ENCODE measurements at places on chromosomes 12 and 14.

DNA sequence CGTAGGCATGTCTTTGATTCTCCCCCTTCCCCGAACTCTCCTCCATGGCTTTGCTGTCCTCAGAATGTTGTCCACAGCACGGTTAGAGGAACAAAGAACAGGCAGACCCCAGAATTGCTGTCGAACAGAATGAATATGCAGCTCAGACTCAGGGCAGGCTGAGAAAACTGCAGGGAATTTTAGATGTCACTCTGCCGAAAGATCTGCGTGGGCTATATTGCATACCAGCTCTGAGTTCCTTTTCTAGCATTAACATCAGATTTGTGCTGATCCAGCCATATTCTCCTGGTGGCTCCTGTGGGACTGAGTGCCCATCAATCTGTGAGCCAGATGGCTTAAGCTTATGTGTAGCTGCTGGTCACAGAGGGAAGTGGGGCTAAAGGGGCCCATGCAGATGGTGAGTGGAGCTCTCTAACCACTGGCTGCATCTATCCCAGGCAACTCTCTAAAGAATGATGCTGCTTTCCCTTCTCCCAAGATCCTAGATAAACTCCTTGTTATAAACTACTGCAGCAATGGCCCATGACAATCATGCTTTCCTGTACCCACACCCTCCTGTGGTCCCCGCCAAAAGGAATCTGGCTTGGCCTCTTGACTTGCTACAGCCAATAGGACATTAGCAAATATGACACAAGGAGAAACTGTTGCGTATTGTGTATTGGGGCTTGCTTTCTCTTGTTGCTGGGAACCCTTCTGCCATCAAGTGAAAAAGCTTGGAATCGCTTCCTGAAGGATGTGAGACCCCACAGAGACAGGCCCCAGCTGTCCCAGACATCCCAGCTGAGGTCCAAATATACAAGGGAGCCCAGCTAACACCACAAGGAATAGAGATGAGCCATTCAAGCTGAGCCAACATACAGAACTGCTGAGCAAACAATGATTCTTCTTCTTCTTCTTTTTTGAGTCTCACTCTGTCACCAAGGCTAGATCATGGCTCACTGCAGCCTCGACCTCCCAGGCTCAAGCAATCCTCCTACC lies 101.3 kb downstream of the FOXN3 start:
- DNase-seq = no peak

GRCh38 chr12:27178723-27179399 lies 65.2 kb upstream of the STK38L start:
- DNase-seq = no peak

- no peak for DNase-seq
These were observed at the start of gene CACNA2D4 for GRCh38 chr12:1918081-1918883. TSS of gene CACNA2D4 (minus strand) at chr12:1918652. CDS start at chr12:1918473, 179 bp downstream.

- DNase-seq = peak; percentile 6
These were observed 61.3 kb upstream of the RESF1 start for GRCh38 chr12:31897781-31898503.

- DNase-seq = no peak
These were observed 773.2 kb upstream of the ALG10B start for GRCh38 chr12:37543131-37543965.

- DNase-seq = no peak
These were observed 43.4 kb upstream of the ST8SIA1 start for GRCh38 chr12:22377731-22378496.

GRCh38 chr12:52813885-52814709 lies at the start of gene KRT4:
TSS of gene KRT4 (minus strand) at chr12:52814116. CDS start at chr12:52814058, 58 bp downstream.
- no peak for DNase-seq

DNA sequence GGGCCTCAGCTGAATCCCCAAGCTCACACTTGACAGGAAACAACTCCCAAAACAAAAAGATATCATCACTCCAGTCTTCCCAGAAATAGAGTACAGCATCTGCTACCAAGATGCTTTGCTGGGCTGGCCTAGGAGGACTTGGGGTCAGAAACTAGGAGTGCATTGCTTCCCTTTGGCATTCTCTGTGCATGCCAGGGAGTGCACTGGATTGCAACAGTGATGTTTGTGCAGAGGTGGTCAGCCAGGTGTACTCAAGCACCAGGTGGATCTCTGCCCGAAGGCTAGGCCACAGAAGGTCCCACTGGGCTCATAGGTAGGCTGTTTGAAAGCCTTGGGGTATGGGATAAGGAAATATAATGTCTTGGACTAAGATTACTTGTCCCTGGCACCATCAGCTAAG lies 51.1 kb downstream of the RAB35 start:
- DNase-seq = no peak

GRCh38 chr14:97268097-97268496 lies 470.9 kb downstream of the VRK1 start:
- no peak for DNase-seq
